Esophagus muscularis mucosa (tissue), 4 donors: ENCODE measurements at places on chromosomes 12 and 14. TPM values are rescaled to one million over a fixed set of nuclear protein-coding genes. Genes with fewer than 3 reads are reported as not detected.

DNA sequence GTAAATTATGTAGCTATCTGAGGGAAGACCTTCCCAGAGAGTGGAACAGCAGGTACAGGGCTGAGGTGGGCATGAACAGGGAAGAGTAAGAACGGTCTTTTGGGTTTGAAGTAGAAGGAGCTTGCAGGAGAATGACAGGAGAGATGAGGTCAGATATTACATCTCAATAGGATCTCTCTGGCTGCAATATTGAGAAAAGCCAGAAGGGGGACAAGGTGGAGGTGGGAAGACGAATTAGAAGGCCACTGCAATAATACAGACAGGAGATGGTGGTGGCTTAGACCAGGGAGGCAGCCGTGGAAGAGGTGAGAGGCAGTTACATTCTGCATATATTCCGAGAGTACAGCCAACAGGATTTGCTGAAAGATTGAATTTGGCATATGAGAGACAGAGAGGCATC, 310.2 kb downstream of the APAF1 start:
- DNase-seq, result no peak

DNA sequence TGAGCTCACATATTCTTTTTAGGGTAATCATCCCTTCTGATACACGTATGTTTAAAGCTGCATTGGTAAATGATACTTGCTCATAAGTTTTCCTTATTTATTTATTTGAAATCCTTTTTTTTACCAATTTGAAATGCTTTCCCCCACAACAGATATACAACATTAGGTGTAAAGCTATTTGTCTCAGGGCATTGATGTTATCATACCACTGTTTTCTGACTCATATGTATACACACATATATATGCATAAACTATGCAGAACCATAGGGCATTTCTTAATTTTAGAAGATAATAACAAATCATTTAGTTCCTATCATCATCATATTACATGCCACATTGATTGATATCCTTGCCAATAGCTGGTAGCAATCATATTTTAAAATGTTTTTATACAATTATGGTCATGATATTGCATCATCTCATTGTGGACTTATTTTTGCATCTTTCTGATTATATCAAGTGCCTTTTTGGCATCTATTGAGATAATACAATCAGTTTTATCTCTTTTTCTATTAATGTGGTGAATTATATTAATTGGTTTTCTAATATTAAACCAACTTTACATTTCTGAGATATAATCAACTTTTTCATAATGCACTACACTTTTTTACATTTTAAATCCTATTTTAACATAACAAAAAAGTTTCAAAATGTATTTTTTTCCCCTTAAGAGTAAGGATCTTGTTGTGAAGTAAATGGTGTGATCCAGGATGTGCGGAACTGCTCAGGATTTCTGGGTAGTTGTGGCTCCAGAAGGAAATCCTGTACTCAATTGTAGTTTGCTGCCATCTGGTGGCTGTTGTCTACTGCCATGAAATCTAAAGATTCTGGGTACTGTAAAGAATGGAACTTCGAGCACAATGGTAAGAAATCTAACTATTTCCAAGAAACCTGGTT, 16.7 kb downstream of the OR9K2 start:
- DNase-seq, result no peak

- no peak for DNase-seq
Measured at GRCh38 chr12:22856178-22856577, 231.2 kb downstream of the ETNK1 start.

DNA sequence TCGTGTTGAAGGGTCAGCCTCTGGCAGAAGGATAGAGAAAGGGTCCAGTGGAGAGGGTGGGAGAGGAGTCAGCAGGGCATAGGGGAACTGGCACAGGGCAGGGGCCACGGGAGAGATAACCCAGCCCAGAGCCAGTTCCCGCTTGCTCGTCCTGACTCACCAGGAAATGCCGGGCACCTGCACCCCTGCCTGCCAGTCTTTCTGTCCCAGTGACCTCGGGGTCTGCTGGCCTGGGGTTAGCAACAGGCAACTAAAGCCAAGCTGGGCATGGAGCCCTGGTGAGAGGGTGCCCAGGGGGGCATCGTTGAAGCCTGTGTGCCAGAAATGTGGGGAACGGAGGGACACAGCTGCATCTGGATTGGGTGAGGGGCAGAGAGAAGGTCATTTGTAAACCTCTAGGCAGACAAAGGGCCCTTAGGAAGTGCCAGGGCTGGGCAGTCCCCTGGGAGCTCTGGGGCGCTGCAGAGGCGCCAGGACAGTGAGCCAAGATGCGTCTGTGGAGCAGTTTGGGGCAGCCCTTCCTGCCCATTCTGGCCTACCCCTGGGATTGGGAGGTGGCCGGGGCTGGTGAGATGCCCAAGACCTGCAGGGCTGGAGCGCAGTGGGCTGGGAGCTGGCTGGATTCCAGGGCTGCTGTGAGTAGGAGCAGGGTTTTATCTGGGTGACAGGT, 5.5 kb downstream of the TNFAIP2 start:
- DNase-seq, result no peak

DNA sequence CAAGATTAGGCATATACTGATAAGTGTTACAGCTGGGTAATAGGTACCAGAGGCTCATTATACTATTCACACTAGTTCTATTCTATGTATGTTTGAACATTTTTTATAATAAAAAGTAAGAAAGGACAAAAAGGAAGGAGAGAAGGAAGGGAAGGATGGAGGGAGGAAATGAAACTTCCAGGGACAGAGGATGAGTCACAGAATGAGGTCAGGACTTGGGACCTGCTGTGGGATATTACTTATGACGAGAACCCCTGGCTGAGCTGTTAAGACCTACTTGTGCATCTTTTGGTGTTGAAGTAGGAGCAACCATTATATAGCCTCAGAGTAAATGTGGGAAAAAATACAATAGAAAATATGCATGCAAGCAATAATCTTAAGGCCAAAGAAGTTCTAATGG, 16.7 kb upstream of the TMEM260 start:
- no peak for DNase-seq

- DNase-seq, result no peak
Measured at GRCh38 chr14:100088226-100088625, 23.0 kb downstream of the EVL start.

- DNase-seq, result no peak
Measured at GRCh38 chr14:54769951-54770863, 132.4 kb downstream of the GCH1 start.

GRCh38 chr12:39352471-39353017, 90.4 kb downstream of the KIF21A start:
- DNase-seq, result no peak

- DNase-seq, result no peak
Measured at GRCh38 chr12:102735104-102735503, 181.9 kb downstream of the PAH start.

- no peak for DNase-seq
Measured at GRCh38 chr12:19779395-19780056, 340.2 kb downstream of the AEBP2 start.

- no peak for DNase-seq
Measured at GRCh38 chr14:93629643-93630042, 158.6 kb downstream of the PRIMA1 start.

GRCh38 chr14:59632381-59632780, 55.8 kb upstream of the CCDC175 start:
- DNase-seq, result no peak

- DNase-seq, result no peak
Measured at GRCh38 chr12:45260104-45260815, 44.4 kb downstream of the ANO6 start.

DNA sequence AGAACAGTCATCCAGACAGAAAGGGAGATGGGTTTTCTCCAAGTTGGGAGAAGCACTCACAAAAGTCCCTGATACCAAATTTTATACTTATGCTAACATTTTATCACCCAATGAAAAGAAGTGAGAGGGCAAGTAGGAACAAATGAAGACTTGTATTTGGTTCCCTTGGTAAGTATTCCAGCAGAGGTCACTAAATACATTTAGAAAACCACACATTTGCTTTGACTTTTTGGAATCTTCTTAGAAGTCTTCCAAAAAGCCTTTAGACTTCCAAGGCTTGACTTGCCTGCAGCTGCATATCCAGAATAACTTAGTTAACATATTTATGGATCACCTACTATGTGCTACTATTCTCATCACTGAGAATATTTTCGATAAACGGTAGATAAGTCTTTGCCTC, 3.1 kb upstream of the GYS2 start:
- DNase-seq, result no peak

- DNase-seq, result no peak
Measured at GRCh38 chr12:23028158-23028802, 403.3 kb downstream of the ETNK1 start.

DNA sequence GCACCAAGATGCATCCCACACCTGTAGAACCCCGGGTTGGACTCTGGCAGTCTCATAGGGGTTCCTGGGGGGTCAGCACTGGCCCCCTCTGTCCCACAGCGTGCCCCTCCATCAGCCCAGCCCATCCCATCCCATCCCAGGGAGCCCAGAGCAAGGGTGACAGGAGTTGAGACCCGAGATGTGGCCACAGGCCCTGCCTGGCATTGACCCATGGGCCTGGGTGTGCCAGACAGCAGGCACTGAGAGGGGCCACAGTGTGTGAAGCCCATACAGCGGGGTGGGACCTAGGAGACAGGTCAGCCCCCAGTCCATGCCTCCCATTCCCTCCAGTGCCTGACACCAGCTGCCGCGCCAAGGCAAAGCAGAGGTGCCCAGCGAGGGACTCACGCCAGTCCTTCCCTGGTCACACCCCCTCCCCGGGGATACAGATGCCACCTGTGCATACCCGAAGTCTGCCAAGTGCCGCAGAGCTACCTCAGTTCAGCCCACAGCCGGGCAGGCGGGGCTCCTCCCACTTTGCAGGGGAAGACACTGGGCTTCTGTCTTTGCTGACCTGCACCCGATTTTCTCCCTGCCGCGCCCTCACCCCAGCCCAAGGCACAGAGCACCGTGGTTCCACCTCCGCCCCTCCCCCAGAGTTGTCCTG, 50.4 kb downstream of the CYP46A1 start:
- DNase-seq, result no peak

GRCh38 chr14:93239869-93240677, 33.0 kb downstream of the UBR7 start:
- no peak for DNase-seq

- peak; percentile 47 for DNase-seq
Measured at GRCh38 chr14:70118064-70118463, 70.7 kb downstream of the SLC8A3 start.

GRCh38 chr12:12922191-12922616, 29.8 kb downstream of the GPRC5D start:
- no peak for DNase-seq

GRCh38 chr12:75116646-75117198, 92.9 kb downstream of the KCNC2 start:
- DNase-seq, result no peak

DNA sequence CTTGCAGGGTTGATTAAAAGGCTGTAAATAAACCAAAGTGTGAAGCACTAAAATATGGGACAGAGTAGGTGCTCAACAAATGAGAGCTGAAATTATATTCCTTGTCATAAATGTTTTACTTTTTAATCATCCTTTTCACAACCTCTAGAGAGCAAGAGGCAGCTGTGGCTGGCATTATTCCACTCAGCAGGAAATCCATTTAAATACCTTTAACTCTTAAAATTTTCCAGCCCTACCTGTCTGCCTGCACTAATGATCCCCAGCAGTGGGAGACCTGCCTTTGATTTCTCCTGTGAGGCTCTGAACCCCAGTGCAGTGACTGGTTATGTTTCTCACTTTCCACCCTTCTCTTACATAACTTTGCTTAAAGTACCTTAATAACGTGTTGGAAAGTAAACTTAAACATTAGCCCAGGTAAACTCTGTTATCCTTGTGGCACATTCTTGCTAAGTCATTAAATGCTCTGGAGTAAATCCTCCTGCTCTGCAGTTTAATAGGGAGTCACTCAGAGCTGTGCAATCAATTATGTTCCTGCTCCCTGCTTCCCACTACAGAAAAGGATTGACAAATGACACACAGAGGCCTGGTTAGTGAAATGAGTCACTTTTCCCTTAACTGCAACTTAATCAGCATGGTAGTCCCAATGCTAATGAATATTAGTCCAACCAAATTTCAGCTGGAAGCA, 755.7 kb upstream of the USP15 start:
- no peak for DNase-seq

- no peak for DNase-seq
Measured at GRCh38 chr14:69519204-69520100, 34.9 kb downstream of the PLEKHD1 start.

- DNase-seq, result no peak
Measured at GRCh38 chr14:34628681-34629135, 1.2 kb downstream of the SNX6 start.

DNA sequence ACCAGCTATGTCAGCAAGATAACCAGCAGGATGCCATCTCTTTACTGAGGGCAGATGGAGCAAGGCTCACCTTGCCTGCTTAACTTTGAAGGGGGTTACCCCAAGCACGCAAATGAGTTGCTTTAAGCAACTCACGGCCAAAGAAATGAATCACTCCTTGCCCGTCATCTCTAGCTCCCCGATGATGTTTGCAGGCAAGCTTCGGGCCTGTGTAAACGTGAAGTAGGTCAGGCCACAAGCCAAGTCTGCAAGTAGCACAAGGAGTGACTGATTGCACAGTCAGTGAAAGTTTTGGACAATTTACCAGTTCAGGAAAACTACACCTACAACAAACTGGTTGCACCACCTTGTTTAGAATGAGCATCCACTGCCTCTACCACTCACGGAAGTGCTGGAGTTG, 699.7 kb upstream of the TBX3 start:
- peak; percentile 83 for DNase-seq

DNA sequence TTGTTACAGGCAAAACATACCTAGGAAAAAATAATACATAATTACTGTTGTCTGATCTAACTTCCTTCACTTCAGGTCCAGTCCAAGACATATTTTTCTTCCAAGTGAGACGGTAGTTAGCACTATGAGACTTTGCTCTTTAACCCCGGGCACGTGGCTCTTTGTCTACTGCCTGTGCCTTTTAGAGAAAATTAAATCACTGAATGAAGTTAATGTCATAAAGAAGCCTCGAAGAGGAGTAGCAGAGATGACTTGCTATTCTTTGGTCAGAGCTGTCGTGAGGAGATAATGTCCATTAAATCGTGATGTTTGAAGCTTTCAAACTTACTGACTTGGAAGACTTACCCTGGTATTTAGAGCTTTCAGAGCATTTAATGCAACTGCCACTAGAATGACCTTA, 8.7 kb downstream of the TESPA1 start:
- DNase-seq, result no peak

- no peak for DNase-seq
Measured at GRCh38 chr14:32601906-32602305, 272.8 kb downstream of the AKAP6 start.

- DNase-seq, result no peak
Measured at GRCh38 chr14:44847526-44848309, 114.0 kb downstream of the KLHL28 start.

The KRT72 gene
- total RNA-seq, result not detected

The FOXN4 gene
- total RNA-seq, result not detected

The AKAP3 gene
- total RNA-seq, result 0.83 TPM

The FBRSL1 gene
- total RNA-seq, result 28.1 TPM

The CLEC4A gene
- 1.2 TPM for total RNA-seq

The ADGRD1 gene
- total RNA-seq, result 43.0 TPM

The GAS2L3 gene
- 4.6 TPM for total RNA-seq

The PRICKLE1 gene
- 23.9 TPM for total RNA-seq

The GPN3 gene
- total RNA-seq, result 18.5 TPM

The HELB gene
- 1.3 TPM for total RNA-seq

The SLC6A12 gene
- total RNA-seq, result not detected

The KRT71 gene
- not detected for total RNA-seq

The TRHDE gene
- total RNA-seq, result 0.63 TPM

The CEP83 gene
- 21.2 TPM for total RNA-seq

The CACNA1C gene
- 104 TPM for total RNA-seq

The LBHD2 gene
- total RNA-seq, result not detected

The KLHDC2 gene
- 82.8 TPM for total RNA-seq

The DDN gene
- not detected for total RNA-seq

The PLEKHG7 gene
- total RNA-seq, result not detected

The CNTN1 gene
- 63.1 TPM for total RNA-seq
